GM23248 (cell line): ENCODE measurements at places on chromosomes 3 and 15.

DNA sequence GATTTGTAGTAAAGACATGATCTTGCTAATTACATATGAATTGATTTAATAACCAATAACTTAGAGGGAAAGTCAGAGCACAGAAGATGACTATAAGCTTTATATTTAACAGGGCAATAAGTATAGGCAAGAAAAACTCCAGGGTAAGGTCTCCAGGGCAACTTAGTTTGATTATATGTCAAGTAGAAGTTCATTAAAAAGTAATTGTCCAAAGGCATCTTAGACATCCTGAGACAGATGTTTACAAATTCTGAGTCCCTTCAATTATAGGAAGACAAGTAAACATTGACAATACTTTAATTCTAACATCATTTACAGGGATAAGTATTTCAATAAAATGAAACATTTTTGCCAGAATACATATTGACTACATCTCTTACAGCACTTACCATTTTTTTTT lies 416.0 kb downstream of the RAP2B start:
- DNase-seq: no peak

DNA sequence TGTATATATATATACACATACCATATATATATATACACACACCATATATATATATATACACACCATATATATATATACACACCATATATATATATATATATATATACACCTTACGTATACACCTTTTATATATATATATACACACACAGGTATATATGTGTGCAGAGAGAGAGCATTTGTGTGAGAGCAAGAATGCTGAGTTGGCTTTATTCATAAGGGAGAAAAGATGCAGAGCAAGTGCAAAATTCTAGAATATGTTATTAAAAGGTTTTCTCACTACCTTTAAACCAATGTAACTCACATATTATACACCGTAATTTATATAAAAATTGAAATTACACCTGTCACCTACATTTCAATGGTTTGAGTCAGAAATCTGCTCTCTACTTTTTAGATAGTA lies 107.2 kb upstream of the ALCAM start:
- DNase-seq: no peak

- no peak for DNase-seq
Measured at GRCh38 chr15:100116416-100117190, 225.2 kb downstream of the ADAMTS17 start.

GRCh38 chr3:71031181-71031580 lies 552.3 kb downstream of the FOXP1 start:
- no peak for DNase-seq

DNA sequence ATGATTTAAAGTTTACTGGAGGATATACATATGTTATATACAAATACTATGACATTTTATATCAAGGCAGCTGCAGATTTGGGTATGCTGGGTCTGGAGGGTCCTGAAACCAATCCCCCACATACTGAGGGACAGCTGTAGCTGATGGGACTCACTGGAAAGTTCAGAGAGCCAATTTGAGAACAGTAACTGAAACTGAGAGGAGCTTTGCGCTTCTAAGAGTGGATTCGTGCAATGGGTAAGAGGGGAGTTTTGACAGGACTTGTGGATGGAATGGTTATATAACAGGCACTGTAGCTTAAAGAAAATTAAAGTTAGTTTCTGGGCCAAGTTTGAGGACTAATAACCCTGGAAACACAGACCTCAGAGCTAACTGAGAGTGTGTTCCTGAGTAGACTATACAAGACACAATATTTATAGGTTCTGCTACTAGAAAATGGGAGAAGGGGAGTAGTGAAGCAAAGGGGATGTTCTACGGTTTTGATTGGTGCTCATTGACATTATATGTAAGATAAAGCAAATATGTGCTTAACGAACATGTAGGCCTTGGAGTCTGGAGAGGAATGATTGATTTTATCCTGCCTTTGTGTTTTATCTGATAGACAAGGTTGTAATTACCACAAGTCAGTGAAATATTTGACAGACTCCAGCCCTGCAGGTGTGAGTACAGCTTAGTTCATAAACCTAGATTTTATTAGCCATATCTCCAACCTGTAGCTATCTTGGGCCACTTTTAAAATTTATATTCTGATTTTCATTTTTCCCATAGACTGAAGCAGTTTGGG lies 4.8 kb upstream of the ZMAT3 start:
- no peak for DNase-seq

GRCh38 chr15:27743638-27744037 lies 355.5 kb downstream of the OCA2 start:
- no peak for DNase-seq

- DNase-seq: peak; percentile 21
Measured at GRCh38 chr15:55685286-55685685, 57.7 kb downstream of the PRTG start.

- peak; percentile 53 for DNase-seq
Measured at GRCh38 chr3:185176750-185177359, 24.0 kb upstream of the C3orf70 start.

DNA sequence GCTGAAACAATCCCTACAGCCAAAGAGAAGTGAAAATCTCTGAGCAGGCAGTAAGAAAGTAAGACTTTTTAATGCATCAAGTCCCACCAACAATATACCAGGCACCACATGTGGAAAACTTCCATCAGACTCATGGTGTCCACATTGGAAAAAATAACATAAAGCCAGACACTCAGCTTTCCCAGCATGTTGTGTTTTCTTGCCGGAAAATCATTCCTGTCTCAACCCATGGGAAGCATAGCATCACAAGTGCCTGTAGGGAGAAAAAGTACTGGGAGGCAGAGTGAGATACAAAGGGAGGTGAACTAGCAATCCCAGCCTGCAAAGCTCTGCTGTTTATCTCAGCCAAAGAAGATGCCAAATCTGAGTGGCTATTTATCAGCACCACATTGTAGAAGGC lies 868.9 kb downstream of the SI start:
- DNase-seq: no peak

DNA sequence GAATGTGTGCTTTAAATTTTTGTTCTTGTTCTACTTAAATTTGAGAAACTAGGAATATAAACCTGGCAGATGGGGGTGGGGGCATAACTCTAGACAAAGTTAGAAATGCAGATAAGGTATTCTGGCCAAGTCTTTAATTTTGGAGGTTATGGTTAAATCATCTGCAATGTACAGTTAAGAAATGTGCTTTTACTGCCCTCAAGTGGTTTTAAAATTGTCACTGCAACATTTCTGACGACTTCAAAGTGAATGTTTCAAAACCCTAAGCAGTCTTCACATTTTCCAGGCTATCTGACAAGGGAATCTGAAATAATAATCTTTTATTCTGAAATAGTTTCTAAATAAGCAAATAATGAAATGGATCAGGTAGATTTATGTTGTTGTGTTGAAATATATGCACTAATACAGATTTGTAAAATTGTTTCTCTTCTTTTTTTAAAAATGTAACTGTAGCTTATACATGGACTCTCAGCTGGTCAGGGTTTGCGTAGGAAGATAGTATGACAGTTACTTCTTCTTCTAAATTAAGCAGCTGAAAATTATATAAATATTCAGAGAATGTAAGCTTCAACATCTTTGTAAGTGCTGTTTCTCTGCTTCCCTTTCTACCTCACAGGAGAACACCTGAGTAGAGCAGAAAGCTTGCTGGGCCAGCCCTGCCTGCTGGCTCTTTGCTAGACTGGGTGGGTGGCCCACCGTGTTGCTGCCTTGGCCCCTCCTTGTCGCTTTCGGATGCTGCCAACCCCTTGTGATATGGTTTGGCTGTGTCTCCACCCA lies 45.0 kb downstream of the SUCNR1 start:
- peak; percentile 69 for DNase-seq

DNA sequence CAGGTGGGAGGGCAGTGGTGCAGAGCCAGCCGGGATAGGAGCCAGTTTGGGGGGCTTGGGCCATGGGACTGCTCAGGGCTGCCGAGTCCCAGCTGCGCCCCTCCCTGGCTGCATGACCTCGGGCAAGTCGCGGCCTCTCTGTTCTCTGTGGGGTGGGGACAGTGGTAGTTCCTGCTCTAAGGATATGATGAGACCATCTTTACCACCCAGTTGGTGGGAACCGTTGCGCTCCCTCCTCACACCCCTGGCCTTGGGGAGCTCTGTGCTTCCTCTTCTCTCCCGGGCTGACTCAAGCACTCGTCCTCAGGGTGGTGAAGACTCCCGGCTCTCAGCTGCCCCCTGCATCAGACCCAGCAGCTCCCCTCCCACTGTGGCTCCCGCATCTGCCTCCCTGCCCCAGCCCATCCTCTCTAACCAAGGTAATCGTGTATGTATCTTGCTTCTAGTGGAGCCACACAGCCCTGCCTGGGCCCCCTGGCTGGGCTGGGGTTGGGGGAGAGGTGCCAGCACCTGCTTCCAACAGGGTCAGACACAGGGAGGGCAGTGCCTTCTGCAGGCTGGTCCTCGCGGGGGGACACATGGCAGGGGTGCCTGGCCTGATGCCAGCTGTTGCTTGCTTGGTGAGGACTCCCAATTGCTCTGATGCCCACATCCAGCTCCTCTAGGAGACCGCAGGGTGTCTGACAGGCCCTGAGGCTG lies 15.1 kb upstream of the STAB1 start:
- DNase-seq: no peak
